ENCODE measurements at places on chromosomes 13 and 19.

DNA sequence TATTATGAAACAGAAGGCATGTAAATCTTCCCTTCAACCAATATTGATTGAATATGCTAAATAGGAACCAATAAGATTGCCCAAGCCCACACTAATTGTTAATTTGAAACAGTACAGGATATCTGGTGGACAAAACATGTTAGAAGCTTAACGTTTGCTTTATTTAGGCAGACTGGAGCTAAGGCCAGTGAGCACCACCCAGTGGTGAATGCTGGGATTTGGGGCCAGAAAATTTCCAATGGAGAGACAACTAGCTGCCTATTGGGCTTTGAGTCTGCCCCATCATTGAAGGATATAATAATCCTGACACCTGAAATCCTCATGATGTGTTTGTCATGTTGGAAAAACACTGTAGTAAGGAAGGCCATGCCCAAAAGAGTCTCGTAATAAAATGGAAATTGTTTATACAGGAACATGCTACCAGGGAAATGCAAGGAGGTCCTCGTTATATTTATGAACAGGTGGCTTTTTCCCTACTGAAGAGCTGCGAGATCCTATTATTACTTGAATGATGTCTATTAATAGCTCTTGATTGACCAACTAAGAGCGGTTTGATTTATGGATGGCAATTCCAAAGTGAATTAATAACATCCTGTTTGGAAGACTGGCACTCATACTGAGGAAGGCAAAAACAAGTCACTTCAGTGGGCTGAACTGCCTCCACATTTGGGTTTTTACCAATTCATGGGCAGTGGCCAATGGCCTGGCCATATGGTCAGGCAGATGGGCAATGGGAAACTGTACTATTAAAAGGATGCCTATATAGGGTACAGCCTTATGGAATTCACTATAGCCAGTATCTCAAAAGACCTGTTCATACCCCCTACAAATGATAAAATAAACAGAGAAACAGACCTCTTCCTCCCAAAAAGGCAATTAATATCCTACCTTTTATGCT is 8.7 kb downstream of the SIGLECL1 start:
- DNase-seq = peak; percentile 47

DNA sequence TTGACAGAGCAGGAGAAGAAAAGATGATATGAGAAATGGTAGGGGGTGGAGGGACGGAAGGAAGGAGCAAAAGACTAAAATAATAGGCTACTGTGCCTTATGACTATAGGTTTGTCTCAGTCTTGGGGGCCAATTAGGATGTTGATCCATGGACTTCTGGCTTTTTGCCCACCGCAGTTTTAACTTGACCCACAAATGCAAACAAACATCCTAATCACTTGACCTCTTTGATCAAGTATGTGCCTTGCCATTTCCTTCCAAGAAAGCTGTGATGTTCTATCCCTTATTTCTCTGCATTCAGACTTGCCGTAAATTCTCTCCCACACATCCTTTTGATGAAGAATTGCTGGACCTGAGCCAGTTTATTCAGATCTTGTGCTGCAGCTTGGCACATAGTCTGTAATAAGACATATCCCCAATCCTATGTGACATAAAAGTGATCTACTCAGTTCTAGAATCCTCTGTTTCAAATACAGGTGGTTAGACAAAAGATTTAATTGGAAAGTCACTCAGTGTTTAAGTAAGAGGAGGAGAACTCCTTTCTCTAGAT is 62.8 kb downstream of the TPT1 start:
- DNase-seq = no peak

- no peak for DNase-seq
Observed at GRCh38 chr19:50932018-50932689, 20.7 kb downstream of the KLK5 start.

DNA sequence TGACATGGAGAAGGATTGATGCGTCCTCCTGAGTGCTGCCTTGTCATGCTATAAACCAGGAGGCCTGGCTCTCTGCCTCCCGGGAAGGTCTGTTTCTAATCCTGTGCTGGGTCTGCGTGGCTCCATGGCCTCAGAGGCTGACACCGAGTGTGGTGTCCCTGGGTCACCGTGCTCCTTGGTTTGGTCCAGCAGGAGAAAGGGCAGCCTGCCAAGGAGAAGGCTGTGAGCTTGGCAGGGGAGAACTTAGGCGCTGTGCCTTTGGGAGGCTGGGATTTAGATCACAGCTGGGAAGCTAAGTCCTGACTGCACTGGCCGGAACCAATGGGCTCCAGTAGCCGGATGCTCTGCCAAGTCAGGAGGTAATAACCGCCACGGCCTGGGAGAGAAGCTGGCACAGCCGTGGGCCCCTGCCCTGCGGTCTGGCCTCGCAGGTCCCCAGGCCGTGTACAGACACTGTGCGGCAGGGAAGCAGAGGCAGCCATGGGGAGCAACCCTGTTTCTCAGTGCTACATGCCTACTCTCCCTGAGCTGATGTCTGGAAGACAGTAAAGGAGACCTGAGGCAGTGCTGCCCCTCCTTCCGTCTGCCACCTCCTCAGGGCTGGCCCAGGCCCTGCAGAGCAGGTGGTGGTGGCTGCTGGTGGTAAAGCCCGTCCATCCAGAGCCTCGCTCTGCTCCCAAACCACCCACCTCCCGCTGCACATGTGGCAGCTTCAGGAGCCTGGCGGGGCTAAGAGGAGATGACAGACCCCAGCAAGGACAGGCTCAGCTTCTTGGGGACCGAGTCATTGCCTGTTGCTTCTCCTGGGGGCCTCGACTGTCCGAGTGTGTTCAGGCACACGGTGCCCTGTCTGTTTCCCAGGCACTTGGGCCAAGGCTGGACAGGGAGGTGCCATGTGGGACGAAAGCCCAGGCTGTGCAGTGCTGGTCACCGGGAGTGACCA is 44.9 kb downstream of the C13orf46 start:
- DNase-seq = peak; percentile 85

GRCh38 chr13:112821340-112822055 is 131.7 kb downstream of the ATP11A start:
- DNase-seq = no peak

All from femur (tissue), 1 donor.